Fibroblast of skin of right biceps (primary cell): ENCODE measurements at places on chromosomes 12 and 14.

DNA sequence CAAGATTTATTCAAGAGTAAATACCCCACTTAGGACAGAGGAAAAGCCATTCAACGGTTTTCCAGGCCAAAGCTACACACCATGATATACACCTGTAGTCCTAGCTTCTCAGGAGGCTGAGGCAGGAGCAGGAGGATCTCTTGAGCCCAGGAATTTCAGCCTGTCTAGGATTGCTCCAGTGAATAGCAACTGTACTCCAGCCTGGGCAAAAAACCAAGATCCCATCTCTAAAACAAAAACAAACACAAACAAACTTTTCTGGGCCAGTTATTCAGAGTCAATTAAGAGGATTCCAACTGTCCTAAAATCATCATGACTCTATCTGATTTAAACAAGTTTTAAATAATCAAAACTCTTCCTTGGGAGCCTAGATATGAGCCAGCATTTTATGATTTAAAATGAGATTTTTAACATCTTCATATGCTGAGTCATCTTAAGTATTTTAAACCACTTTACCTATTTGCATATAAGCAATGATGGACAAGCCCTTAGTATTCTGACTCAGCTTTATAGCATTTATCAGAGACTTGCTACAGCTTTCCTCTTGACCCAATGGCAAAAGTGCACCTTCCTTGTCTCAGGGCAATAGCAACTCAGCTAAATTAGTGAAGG, 77.1 kb downstream of the KCNMB4 start:
- peak; percentile 59 for DNase-seq

DNA sequence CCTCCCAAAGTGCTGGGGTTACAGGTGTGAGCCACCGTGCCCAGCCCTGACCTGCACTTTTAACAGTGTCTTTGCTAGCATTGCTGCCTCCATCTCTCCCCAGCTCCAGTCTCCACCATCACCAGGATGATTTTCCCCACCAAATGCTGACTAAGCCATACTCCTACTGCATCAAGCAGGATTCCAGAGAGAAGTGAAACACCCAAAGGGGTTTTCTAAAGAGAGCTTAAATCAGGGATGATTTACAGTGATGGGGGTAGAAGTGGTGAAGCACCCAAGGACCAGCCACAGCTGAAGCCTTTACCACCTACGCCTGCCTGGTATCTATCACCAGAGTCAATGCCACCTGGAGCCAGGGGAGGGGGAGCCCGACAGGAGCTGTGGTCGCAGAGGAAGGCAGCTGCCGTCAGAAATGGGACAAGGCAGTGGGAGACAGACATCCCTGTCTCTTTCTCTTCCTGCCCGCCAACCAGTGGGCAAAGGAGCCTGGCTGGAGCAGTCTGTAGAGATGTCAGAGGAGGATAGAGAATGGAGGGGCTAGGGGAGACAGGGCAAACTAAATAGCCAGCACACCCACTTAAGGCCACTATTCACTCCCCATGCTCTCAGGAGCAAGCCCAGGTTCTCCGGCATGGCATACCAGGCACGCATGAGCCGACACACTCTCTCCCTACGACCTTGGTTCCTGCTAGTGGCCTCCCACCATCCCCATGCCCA, 22.4 kb upstream of the CD9 start:
- DNase-seq = no peak

GRCh38 chr12:27076928-27077327, 5.5 kb downstream of the C12orf71 start:
- DNase-seq = no peak

GRCh38 chr14:24130380-24130716, at the start of gene FITM1:
TSS of gene FITM1 (plus strand) at chr14:24130659. CDS start at chr14:24131564, 905 bp downstream.
- DNase-seq = no peak

DNA sequence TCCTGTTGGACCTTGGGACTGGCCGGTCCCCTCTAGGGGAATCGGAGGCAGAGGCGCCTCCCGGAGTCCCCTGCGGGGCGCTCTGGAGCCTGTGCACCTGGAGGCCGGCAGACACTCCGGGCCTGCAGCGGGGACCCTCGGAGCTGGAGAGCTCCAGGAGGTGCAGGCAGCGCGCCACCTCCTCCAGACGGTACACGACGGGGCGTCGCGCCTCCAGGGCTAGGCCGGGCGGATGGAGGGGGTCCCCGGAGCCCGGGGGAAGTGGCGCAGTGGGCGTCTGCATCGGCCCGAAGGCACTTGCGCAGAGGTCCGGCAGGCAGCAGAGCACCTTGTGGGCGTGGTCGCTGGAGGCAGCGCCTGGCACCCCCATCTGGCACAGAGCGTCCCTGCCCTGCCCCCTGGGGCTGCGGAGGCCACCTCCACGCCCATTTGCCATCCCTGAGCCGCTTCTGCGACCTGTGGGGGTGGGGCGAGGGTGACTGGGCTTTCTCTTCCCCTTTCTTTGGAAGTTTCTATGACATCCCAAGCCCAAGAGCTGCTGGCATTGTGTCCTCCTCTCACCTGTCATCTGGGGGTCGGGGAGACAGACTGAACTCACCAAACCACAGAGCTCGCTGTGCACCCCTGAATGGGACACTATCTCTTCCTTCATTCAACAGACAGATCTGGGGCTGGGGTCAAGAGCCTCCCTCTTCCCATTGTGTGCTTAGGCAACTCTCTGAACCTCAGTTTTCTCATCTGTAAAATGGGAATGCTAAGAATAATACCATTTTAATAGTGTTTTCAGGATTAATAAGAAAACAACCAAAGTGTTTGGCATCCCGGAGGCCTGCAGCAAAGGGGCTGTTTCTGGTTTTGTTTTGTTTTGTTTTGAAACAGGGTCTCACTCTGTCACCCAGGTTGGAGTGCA, 37.5 kb upstream of the CORO1C start:
- no peak for DNase-seq

GRCh38 chr14:24844011-24844410, 205.9 kb downstream of the STXBP6 start:
- DNase-seq = no peak

- DNase-seq = no peak
Observed at GRCh38 chr12:109952160-109952858, 43.9 kb downstream of the GIT2 start.

- DNase-seq = no peak
Observed at GRCh38 chr12:122051231-122051876, 27.2 kb upstream of the MLXIP start.

DNA sequence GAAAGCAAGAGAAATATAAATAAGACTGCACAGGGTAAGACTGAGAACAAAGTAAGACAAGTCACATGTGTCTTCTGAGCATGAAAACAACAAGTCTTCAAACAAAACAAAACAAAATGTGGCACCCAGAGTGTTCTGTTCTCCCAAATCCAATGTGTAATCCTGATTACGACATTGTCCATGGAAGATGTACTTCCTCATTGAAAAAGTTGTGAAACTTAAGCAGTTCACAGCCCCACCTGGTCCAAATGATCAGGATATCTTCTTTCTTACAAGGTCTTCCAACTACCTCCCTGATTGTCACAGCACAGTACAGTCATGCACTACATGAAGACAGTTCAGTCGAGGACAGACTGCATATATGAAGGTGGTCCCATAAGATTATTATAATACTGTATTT, 23.3 kb upstream of the NEK9 start:
- no peak for DNase-seq

DNA sequence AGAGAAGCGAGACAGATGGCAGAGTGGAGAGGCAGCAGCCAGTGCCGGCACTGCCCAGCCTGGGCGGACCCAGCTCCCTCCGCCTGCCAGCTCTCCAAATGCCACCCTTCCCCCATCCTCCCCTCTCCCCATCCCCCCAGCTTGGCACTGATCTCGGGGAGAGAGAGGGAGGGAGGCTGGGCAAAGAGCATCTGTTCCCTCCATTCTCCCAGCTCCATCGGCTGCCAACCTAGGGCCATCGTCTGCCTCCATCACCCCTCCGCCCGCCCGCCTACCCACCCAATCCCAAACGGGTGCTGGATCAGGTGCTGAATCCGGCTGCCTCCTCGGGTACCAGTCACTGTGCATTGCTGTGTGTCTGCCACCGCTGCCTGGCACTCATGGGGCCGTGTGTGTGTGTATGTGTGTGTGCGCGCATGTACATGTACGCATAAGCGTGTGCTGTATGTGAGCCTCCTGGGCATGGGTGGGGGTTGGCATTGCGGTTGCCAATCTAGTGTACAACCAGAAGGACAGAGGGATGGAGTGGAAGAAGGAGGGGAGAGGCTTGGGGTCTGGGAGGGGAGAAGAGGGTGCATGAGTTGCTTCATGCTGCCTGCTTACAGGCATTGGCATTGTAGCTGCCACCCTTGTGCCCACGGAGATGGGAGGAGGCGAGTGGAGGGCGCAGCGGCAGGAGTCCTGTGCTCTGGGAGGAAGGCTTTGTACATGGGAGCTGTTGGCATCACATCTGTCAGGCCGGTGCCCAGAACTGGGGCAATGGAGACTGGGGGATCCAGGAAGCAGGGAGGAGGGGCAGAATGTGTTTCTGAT, 38.4 kb downstream of the ZFHX2 start:
- DNase-seq = no peak

DNA sequence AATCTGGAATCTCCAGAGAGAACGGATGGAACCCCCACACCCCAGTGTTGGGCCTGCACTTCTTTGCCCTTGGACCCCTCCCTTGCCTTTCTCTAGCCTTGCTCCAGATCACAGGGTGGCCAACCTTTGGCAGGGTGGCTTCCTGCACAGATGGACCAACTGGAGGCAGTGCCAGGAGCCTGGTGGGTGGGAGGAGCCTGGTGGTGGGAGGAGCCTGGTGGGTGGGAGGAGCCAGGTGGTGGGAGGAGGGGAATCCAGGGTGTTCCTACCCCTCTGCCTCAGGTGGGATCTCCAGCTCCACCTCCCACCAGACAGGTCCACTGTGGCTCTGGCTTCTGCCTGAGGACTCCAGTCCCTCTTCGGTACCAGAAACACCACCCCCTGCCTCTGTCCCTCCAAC, 15.0 kb upstream of the ORAI1 start:
- DNase-seq = no peak

GRCh38 chr14:58617619-58618018, 20.1 kb upstream of the DACT1 start:
- DNase-seq = peak; percentile 41

DNA sequence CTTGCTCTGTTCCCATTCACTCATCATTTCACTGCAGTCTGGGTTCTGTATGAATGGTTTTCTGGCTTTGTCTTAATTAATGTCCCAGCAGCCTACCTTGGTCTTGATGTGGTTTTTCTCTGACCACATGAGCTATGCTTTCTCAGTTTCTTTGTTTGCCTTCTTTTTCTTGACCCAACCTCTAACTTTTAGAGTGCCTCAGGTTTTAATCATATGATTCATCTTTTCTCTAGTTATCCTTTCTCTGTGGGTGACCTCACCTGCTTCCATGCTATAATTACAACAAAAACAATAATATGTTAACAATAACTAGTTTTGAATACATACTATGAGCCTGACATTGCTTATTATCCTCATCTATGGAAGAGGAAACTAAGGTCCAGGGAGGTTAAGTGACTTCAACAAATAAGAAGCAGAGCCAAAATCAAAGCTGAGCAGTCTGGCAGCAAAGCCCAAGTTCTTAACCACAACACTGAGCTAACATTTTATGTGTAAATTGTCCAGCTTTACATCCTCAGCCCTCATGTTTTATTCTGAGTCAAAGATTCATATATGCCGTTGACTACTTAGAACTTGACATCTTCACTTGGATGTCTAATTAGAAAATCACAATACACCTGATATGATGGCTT, 4.7 kb upstream of the EPYC start:
- no peak for DNase-seq

- no peak for DNase-seq
Observed at GRCh38 chr12:64009321-64010068, 165.0 kb downstream of the SRGAP1 start.

DNA sequence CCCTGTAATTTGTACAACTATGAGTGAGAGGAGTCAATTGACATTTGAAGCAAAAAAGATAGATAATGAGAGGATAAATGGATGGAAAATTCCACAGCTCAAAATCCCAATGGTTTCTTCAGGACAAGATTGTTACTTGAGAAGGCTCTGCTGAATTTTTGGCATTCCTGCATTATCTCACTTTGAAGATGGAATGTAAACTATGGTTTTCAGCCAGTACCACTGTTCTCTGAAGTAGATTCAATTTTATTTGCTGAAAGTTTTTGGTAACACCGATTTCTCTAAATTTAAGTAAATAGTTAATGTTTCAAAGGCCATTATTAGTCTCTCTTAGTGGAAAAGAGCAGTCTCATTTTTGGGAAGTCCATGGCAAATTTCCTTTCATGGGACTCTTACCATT, 121.9 kb upstream of the SLC38A2 start:
- DNase-seq = peak; percentile 86
